ENCODE measurements at places on chromosomes 7 and 10.
A peak's percentile ranks its signal among the peaks of the same experiment; 100 is the strongest.

- DNase-seq: peak; percentile 58
These were observed 583.6 kb upstream of the MGMT start for GRCh38 chr10:128883231-128884032.

DNA sequence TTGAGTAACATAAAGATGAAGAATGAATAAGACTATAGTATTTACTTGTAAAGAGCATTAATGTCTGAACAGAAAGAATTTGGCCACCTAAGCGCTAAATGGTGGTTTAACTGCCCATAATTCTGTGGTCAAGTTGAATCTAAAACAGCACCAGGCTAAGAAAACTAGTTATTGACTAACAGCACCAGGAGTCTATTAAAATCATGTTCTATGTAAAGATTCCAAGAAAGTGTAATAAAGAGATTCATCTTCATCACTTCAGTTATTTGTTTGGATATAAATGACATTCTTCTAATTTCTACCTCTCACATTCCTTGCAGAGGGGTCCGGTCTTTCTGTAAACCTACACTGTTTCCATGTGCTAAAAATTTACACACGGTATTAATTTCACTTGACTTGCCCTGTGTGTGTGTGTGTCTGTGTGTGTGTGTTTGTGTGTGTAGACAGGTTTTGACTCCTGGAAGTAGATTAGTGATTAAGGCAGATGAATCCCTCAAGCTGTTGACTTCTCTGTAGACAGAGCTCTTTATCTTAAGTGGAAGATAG is 84.4 kb downstream of the KLF6 start:
- DNase-seq: no peak

DNA sequence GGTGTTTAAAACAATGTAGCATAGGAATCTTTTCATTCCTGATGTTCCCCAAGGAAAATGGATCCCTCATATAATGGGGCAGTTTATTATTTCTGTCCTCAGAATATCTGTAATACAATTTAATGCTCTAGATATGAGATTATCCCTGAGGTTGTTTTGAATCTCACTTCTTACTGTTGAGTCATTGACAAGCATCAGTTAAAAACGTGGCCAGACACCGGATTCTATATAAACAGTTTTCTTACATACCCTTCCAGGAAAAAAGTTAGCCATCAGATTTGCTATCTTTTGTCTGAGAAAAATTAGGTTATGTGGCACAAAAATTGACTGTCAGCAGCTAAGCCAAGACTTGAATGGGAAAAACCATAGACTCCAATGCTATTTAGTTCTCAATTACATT is 539.8 kb upstream of the CELF2 start:
- DNase-seq: no peak

GRCh38 chr7:107166736-107167426 is 1.9 kb upstream of the HBP1 start:
- DNase-seq: peak; percentile 10

DNA sequence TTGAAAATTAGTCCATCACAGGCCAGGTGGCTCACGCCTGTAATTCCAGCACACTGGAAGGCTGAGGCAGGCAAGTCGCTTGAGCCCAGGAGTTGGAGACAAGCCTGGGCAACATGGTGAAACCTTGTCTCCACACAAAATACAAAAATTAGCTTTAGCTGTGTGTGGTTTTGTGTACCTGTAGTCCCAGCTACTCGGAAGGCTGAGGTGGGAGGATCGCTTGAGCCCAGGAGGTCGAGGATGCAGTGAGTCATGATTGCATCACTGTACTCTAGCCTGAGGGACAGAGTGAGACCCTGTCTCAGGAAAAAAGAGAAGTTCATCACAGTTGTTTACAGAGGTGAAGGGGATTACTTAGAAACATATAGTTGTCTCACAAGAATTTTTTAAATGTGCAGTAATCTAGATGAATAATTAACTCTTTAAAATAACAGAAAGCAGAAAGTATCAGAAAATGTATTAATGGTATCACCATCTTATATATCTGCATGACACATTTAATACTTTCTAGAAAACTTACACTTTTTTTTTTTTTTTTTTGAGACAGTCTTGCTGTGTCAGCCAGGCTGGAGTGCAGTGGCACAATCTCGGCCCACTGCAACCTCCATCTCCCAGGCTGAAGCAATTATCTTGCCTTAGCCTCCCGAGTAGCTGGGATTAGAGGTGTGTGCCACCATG is 8.9 kb downstream of the LCOR start:
- DNase-seq: no peak

- DNase-seq: no peak
These were observed 117.6 kb upstream of the NPS start for GRCh38 chr10:127431525-127431924.

GRCh38 chr10:100810835-100811116 is 65.4 kb downstream of the PAX2 start:
- no peak for DNase-seq

GRCh38 chr7:116616555-116617059 is 55.4 kb upstream of the MET start:
- DNase-seq: no peak

DNA sequence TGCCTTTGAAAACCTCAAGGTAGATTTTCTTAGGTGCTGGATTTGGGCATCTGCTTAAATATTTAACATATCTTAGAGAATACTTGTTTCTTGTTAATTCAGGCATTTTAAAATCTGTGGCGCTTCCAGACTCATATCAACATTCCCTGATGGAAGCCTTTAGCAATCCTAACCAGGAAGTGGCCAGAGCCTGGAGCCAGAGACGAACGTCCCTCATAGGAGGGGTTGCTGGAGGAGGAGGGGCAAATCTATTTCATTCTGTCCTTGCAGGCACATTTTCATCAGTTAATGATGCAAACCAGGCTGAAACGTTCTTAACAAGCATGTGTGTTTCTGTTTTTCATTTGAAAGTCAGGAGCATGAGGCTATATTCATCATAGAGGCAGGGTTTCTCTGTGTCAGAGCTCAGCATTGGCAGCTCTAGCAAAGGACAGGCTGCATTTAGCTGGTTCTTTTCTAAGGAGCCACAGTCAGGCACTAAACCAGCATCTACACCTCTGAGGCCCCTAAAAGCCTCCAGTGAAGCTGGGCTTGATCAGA is 17.8 kb upstream of the IFIT2 start:
- DNase-seq: peak; percentile 83

- DNase-seq: no peak
These were observed 92.0 kb downstream of the ABCA13 start for GRCh38 chr7:48263311-48263650.

DNA sequence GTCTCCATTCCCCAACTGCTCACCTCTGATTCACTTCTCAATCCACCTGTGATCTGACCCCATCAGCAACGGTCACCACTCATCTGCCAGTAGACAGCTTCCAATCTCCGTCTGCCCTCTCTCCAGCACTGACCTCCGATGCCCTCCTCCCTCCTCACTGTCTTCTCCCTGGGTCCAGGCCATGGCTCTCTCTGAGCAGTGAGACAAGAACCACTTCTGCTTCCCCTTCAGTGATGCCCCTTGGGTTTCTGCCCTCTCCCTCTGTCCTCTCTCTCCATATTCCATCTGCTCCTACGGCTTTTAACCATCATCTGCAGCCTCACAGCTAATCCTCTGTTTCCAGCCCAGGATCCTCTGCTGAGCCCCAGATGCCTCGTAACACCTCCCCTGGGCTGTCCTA is 55.5 kb upstream of the OPALIN start:
- no peak for DNase-seq

DNA sequence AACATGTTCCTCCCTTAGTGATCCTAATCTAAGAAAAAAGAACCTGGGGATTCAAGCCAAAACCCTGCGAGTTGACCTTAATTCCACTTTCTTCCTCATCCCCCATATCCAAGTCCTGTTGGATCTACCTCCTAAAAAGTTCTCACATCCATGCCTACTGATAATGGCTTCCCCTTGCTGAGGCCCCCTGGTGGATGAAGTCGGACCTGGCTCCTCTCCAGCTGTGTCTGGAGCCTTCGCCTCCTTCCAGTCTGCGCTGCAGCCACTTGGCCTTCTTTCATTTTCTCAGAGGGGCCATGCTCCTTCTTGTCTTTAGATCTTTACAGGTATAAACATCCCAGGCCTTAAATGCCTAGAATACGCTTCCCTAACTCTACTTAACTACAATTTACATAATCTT is 8.1 kb downstream of the PDE1C start:
- no peak for DNase-seq

DNA sequence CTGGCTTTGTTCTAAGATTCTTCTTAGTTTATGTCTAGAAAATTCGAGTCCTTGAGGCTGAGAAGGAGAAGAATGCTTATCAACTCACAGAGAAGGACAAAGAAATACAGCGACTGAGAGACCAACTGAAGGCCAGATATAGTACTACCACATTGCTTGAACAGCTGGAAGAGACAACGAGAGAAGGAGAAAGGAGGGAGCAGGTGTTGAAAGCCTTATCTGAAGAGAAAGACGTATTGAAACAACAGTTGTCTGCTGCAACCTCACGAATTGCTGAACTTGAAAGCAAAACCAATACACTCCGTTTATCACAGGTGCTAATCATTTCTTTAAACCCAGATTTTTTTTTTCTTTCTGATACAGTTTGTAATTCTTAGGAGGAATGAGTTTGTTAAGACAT is 6.7 kb downstream of the CEP55 start:
- DNase-seq: no peak

GRCh38 chr7:64945503-64946175 is 42.6 kb downstream of the ZNF273 start:
- DNase-seq: no peak

GRCh38 chr7:80635533-80635932 is 2.9 kb upstream of the CD36 start:
- DNase-seq: no peak

DNA sequence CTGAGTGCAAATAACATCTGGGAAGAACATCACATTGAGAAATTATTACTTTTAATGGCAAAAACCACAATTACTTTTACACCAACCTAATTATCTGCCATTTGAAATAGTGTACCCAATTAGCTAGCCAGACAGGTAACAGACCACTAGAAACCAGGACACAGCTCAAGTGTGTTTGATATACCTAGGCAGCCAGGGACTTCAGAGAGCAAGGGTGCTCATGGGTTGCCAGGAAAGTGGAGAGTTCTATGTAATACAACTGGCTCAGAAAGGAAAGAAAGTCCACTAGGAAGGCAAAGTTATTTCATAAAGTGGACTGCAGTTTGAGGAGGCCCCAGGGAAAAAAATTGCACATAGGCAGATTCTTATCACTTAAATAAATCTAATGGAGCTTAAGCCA is 50.0 kb upstream of the PTN start:
- no peak for DNase-seq

DNA sequence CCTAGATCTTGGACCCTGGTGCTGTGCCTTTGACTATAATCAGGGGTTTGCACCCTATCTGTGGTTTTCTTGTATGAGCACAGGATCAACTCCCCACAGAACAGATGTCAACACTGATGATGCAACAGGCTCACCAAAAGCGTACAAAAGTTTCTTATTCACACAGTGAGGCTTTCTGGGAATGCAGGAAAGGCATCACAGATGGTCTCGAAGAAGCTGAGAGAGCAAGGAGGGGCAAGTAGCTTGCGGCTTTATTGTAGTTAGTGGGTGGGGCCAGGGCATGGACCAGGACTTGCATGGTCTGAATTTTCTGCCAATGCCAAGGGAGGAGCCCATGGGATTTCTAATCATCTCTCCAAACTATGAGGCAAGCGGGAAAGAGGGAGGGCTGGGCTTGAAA is 46.2 kb downstream of the SEC61G start:
- no peak for DNase-seq

DNA sequence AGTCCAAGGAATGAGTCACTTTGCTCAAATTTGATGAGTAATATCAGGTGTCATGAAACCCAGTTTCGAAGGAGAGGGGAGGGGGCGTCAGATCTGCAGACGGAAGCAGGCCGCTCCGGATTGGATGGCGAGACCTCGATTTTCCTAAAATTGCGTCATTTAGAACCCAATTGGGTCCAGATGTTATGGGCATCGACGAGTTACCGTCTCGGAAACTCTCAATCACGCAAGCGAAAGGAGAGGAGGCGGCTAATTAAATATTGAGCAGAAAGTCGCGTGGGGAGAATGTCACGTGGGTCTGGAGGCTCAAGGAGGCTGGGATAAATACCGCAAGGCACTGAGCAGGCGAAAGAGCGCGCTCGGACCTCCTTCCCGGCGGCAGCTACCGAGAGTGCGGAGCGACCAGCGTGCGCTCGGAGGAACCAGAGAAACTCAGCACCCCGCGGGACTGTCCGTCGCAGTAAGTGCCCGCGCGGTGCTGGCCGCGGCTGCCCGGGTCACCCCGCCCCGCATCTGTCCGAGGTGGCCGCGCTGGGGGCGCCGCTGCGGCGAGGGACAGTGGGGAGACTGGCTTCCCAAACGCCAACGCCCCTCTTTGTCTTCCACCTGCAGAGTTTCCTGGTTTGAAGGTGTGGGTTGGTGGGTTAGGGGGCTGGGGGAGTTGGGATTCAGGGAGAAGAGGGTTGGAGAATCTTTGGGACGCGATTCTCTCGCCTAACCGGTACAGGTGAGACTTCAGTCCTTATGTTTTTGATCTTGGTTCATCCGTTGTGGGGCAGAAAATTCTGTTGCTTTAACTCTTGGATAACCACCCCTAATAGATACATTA is at the start of gene TAC1:
TAC1 (plus strand) TSS at position 351 of the 829 bp plus-strand sequence. CDS start 527 bp downstream, outside the sequence.
- peak; percentile 40 for DNase-seq

GRCh38 chr10:642186-642890 is 47.1 kb downstream of the DIP2C start:
- DNase-seq: no peak

DNA sequence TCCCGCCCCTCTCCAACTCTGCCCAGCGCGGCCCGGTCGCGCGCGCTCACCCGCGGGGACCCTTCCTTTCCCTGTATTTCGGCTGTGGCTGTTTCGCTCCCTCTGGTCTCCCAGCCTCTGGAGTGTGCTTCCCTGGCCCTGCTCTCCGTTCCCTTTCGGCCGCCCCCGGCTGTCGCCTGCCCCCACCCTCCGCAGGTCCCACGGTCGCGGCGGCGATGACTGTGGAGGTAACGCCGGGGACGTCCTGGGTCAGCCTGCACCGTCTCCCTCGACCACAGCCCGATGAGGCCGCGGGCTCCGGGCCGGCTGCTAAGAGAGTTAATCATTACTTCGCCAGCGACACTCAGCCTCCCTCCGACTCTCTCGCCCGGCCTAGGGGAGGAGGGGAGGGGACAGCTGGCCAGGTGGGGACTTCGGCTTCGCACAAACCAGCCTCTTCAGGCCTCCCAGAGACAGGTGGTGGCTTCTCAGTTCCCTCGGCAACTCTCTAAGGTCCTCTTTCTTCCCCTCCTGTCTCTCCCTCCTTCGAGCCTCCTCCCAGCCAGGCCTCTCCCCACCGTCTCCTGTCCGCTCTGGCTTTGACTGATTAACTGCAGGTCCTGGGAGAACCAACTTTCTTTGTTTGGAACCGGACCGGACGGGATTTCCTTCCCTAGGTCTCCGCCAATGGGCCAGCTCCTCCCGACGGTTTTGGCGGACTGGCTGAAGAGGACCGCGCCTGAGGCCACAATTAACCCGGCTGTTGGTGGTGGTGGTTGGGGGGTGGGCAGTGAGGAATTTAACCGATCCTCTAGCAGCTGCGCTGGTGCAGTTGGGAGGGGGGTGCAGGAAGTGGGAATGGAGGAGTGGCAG is 5.6 kb upstream of the PAX2 start:
- DNase-seq: no peak

GRCh38 chr7:3861941-3862340 is 560.9 kb downstream of the SDK1 start:
- peak; percentile 73 for DNase-seq
